Fibroblast of the aortic adventitia (primary cell): ENCODE measurements at places on chromosomes 6 and 20.

DNA sequence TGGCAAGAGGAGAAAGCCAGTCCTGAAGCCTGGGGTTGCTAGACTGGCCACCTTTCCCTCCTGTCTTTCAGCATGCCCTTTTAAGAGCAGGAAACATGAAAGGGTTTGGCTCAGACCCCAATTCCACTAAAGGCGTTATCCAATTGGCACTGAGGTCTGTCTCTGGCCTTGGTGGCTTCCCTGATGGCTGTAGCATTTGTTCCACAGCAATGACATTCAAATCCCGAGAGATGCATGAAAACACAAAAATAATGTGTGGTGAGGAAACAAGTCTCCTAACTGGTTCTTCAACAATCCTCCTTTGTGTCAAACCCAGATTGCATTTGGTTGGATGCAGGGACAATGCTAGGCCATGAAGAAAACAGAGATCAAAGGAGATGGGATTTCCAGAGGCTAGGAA, 56.5 kb upstream of the ADTRP start:
- no peak for DNase-seq

DNA sequence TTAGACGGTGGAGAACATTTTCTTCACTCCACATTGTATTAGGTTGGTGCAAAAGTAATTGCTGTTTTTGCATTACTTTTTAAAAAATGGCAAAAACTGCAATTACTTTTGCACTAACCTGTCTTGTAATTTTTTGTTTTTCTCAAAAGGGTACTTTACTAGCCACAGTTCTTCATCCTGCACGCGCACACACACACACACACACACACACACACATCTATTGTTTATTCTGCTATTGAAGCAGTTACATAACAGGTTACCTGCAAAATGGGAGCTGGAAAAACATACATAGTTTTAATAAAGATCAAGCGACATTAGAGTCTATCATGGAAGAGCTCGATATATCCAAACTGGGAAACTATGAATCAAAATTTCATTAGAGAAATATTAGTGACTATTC, 235.2 kb downstream of the SIM1 start:
- no peak for DNase-seq

DNA sequence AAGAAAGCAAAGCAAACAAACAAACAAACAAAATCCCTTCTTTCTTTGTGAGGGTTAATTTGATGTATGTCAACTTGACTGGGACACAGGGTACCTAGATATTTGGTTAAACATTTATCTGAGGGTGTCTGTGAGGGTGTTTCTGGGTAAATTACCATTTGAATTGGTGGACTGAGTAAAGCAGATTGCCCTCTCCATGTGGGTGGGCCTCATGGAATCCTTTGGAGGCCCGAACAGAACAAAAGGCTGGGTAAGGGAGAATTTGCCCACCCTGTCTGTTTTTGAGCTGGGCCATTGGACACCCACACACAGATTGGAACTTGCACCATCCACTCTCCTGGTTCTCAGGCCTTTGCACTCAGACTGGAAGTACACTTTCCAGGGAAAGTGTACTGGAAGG, 628.8 kb upstream of the CITED2 start:
- no peak for DNase-seq

GRCh38 chr20:47115694-47116093, 221.1 kb downstream of the EYA2 start:
- DNase-seq = no peak

DNA sequence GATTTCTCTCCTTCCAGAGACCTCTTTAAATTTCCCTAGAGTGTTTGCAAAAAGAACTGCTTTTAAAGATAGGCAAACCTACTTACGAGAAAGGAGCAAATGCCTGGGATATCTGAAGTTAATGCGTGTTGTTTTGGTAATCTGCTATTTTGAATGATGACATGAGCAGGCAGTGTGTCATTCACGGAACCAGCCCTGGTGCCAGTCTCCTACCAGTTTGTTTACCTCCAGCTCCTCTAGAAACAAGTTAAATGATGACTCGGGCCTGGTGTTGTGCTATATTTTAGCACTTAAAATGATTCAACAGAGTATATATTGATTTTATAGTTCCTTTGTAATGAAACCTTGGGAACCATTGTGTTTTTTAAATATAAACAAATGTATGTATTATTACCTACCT, 41.1 kb upstream of the MAP3K4 start:
- DNase-seq = peak; percentile 41

GRCh38 chr6:91087908-91088307, 501.0 kb upstream of the MAP3K7 start:
- no peak for DNase-seq

GRCh38 chr6:157258878-157259277, 64.4 kb downstream of the TMEM242 start:
- DNase-seq = no peak

DNA sequence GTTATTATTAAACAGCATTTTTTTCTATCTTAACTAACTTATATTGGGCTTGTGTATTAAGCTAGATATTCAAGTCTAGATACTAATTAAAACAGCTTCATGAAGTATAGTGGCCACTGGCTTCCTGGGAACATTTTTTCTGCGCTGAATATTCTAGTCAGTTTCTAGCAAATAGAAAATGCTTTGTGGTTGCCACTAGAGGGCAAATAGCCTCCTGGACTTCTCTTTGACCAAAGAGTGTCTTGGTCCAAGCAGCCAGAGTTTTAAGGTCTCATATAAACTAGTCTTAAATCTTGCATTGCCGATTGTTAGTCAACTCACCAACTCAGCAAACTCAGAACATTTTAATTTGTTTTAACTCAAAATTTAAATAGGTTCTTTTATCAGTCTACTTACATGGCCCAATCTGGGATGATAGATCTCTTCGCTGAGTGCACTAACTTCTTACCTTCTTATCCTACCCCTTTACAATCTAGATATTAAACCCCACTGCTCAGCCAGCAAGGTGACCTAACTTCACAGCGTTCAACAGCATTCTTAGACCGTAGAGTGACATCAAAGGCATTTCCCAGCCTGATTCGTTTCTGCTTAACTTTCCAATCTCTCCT, 24.6 kb upstream of the ID4 start:
- peak; percentile 83 for DNase-seq

DNA sequence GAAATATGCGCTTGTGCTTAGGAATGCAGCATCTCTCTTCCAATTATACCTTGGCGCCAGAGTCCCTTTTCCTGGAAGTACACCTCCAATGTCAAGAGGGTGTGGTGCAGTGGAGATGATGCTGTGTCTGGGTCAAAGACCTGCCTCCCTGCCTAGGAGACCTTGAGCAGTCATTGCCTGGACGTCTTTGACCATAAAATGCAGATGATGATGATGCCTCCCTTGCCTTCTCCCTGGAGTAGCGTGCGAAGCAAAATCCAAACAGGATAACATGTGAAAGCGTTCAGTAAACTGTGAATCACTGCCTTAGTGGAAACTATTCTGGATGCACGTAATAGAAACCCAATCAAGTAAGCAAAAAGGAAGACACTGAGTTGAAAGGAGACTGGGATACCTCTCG, 97.4 kb upstream of the ARMC2 start:
- no peak for DNase-seq

DNA sequence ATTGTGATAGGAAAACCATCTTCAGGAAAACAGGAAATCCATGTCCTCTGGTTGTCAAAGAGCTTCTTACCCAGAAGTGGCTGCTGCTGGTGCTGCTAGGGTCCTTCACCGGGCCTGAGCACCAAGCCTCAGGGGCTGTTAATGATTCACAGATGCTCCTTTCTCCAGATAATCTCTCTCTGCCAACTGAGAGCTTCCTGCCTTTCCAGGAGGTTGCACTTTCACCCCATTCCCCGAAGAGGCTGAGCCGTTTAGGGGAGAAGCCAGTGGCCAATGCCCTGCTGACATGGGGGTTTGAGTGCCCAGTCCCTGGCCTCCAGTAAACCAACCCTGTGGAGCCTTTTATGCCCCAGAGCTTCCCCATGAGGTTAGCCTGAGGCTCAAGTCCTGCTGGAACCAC, 122.4 kb downstream of the CBLN4 start:
- no peak for DNase-seq

DNA sequence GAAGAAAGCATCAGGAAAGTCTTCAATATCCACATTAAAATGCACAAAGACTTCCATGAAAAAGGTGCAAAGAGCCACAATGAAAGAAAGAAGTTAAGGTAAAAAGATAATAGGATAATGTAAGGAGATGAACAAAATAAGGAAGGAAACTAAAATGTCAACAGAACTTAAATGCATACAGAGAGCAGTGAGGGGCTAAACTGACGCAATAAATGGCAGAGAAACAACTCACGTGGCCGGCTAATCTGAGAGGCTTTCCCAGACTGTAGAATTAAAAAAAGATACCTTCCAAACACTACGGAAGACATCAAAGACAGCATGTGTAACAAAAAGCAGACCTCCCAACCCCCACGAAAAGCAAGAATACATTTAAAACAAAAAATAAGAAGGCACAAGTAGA, 73.7 kb downstream of the GMDS start:
- no peak for DNase-seq

DNA sequence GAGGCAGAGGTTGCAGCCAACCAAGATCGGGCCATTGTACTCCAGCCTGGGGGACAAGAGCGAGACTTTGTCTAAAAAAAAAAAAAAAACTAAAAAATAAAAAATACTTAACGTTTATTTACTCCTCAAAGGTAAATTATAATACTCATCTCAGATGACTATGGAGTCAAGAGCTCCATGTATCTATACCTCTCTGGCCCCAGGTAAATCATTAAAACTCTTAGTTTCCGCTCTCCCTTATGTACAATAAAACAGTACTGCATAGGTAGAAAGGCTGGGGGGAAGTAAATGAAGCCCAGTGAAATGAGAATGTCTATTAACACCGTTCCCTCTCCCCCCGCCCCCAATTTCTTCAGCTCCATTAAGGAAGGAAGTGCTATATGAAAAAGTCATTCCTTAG, 1.2 kb downstream of the SRSF12 start:
- DNase-seq = no peak

GRCh38 chr6:100185615-100186014, 191.6 kb upstream of the MCHR2 start:
- no peak for DNase-seq
